ENCODE measurements at places on chromosomes 7 and 10.

GRCh38 chr10:132550366-132551092, 12.9 kb downstream of the INPP5A start:
- no peak for DNase-seq

- no peak for DNase-seq
Observed at GRCh38 chr10:26216585-26217395, at the start of gene GAD2. Gene GAD2 (plus strand): TSS chr10:26216774. CDS start chr10:26216810, 36 bp downstream.

GRCh38 chr7:150356265-150356897, 12.2 kb upstream of the REPIN1 start:
- no peak for DNase-seq

GRCh38 chr7:153507885-153508284, 544.3 kb upstream of the DPP6 start:
- DNase-seq: no peak

DNA sequence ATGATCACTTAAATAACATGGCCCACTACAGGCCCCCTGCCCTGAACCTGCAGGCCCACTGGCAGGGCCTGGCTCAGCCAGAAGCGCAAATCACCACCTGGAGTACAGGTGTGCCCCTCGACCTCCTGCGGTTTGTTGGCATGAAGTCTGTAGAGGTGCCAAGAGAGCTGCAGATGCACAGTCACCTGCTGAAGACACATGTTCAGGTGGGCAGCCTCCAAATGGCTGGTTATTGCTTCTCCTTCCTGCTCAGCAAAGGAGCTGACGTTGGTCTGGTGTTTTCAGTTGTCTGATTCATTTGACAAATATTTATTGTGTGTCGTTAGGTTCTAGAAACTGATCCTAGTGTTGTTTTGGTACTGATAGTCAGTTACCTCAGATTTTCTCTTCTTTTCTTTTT, 29.0 kb downstream of the DHTKD1 start:
- DNase-seq: no peak

GRCh38 chr10:7763929-7764328, 23.9 kb downstream of the KIN start:
- DNase-seq: no peak

- no peak for DNase-seq
Observed at GRCh38 chr7:76108540-76109233, 60.8 kb downstream of the MDH2 start.

GRCh38 chr7:83429493-83429892, 219.4 kb downstream of the SEMA3E start:
- no peak for DNase-seq

DNA sequence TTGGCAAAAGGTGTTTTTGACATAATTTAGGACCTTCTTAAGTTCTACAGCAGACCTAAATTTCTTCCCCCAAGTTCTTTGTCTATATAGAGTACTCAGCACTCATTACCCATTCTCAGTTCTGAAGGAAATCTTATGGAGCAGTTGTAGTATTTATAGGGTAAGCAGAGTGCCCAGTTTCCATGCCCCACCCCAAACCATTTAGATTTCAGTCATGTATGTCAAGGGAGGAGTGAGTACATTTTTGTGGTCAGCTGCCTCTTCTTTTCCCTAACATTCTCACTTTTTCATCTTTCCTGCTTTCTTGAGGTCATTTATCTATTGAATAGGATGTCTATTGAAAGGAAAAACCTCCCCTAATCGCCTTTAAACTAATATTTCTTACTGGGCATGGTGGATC, 83.3 kb downstream of the KAT6B start:
- no peak for DNase-seq

GRCh38 chr10:10772874-10773508, 244.7 kb upstream of the CELF2 start:
- DNase-seq: no peak

GRCh38 chr7:137696376-137696775, 150.4 kb downstream of the DGKI start:
- no peak for DNase-seq

DNA sequence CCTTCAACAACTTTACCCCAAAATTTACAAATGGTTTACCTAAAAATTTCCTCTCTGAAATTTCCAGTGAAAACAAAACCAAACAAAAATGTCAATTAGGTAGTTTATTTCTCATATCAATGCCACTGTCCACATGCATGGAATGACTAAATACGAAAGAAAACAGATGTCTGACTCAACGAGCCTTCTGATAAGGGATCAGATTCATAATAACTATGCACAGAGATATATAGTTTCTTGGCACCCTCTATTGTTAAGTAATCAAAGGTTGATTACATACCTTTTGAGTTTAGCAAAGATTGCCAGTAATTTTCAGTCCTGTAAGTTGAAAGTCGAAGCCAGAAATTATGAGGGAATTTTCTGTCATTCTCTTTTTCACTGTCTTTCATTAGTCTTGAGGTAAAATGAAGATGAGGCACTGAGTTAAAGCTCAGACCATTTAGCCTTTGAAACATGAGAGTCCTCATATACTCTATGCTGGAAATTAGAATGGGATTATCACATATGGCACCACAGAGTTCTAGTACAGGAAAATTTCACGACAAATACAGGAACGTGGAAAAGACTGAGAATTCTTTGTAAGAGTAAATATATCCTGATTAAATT, 519.1 kb upstream of the ANKRD30A start:
- no peak for DNase-seq

DNA sequence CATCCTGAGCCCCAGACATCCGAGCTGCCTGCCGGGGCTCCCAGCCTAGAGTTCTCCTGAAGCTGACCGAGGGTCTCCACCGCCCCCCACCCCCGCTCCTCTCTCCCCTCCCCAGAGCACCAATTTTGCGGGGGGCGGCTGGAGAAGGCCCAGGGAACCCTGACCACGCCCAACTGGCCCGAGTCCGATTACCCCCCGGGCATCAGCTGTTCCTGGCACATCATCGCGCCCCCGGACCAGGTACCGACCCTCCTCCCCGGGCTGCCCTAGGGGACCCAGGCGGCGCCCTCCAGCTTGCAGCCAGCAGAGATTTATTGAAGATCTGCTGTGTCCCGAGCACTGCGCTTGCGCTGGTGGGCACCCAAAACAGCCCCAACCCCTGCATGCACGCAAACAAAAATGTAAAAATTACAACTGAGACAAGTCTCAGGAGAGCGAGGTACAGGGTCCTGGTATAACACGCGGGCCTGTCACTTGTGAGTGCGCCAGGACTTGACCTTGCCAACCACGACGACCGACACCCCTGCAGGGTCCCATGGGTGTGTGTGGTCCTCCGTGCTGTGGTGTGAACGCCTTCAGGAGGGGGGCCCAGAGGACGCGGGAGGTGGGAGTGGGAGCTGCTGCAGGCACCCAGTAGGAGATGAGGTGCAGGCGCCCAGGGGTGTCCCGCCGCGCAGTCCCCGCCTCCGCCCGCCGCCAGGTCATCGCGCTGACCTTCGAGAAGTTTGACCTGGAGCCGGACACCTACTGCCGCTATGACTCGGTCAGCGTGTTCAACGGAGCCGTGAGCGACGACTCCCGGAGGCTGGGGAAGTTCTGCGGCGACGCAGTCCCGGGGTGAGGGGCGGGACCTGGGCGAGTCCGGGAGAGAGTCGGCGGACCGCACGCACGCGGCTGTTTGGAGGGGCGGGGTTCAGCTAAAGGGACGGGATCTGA, 3.1 kb downstream of the PCOLCE start:
- DNase-seq: no peak

GRCh38 chr10:10600004-10600403, 417.7 kb upstream of the CELF2 start:
- no peak for DNase-seq

GRCh38 chr7:76396864-76397263, 12.6 kb downstream of the SSC4D start:
- no peak for DNase-seq

DNA sequence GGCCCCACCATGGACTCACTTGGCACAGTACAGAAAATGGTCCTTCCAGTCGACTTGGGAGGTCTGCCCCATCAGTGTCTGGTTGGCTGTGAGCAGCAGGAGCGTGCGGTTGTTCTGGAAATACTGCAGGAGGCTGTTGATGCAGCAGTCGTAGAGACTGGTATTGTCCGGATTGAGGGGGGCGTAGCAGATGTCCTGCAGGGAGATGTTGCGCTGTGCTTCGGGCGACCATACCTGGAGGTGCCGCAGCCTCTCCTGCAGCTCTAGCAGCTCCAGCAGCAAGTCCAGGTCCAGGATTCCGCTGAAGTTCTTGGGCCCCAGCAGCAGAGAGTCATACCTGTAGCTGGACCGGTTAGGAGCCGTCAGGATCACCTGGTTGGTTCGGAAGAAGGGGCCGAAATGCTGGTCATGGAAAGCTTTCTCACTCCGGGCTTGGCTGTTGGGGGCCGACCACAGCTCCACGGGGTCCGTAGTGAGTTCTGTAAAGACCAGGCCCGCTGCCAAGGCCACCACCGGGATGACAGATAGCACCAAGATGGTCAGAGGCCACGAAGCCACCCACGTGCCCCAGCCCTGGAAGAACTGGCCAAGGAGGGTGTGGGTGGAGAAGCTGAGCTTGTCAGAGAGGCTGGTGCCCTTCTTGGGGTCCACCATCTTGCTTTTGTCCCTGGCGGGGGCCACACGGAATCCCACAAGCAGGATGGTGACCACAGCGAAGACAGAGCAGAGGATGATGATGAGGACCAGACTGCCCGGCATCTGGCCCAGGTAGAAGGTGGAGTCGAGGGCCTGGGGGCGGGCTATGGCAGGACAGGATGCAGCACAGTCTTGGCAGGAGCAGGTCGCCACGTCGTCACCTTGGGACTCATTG, 2.1 kb downstream of the NPC1L1 start:
- no peak for DNase-seq

DNA sequence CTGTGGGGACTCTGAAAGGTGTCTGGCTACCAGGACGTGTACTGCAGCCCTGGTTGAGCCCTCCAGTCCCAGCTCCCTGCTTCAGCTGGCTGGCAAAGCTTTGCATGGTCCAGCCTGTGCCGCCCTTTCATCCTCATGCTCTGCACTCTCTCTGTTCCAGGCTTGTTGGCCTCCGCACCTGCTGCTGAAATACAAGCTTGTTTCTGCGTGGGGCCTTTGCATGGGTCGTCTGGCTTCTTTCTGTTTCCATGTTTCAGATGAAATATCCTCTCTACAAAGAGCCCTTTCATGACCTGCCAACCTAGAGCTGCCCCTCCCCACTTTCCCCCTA, 45.9 kb downstream of the TSPAN15 start:
- no peak for DNase-seq

DNA sequence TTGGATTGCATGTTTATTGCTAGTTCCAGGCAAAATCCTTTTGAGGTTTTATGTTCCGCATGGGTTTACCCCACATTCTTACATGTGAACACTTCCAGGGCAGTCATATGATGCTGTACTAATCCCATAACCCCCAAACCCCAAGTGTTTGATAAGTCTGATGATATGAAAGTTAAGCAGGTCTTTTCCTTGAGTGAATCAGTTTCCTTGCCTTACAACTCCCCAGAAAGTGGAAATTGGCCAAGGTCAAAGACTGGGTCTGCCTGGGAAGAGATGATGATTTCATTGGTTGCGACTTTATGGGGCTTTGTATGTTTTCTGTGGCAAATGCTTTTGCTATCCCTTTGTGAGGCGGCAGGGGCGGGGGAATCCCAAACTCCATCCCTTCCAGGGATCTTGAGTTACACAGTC, 24.7 kb downstream of the AFAP1L2 start:
- no peak for DNase-seq

- no peak for DNase-seq
Observed at GRCh38 chr7:137324796-137325696, 18.5 kb downstream of the PTN start.

GRCh38 chr10:78703593-78703992, 365.2 kb upstream of the ZMIZ1 start:
- DNase-seq: no peak

- no peak for DNase-seq
Observed at GRCh38 chr7:6306471-6306870, 34.0 kb upstream of the CYTH3 start.

GRCh38 chr7:6392712-6393666, 54.8 kb downstream of the DAGLB start:
- DNase-seq: no peak

- no peak for DNase-seq
Observed at GRCh38 chr7:77626586-77627308, 69.5 kb upstream of the RSBN1L start.

DNA sequence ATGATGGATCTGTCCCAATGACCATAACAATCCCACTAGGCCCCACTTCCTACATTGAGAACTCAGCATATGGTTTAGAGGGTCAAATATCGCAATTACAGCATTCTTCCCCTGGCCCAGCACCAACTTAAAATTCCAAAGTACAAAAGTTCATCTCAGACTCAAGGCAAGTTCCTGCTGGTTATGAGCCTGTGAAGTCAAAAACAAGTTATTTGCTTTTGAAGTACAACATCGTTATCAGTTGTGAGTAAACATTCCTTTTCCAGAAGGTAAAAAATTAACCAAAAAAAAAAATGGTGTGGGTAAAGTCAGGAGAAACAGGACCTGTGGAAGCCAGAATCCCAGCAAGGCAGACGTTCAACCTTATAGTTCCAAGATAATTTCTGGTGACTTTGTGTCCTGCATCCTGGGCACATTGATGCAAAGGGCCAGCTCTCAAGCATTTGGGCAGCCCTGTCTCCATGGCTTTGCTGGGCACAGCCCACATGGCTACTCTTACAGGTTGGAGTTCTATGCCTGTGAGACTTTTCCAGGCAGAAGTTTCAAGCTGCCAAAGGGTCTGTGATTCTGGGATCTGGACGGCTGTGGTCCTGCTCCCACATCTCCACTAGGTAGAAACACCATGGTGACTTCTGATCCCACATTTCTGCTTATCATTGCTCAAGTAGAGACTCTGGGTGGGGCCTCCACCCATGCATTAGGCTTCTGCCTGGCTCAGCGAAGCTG, 37.5 kb downstream of the AKR1C8 start:
- DNase-seq: no peak

- no peak for DNase-seq
Observed at GRCh38 chr10:112979927-112980326, 29.9 kb downstream of the TCF7L2 start.

GRCh38 chr10:110779489-110779888, 92.2 kb upstream of the PDCD4 start:
- no peak for DNase-seq

- no peak for DNase-seq
Observed at GRCh38 chr7:68269405-68269804, 1272.8 kb downstream of the TYW1 start.

DNA sequence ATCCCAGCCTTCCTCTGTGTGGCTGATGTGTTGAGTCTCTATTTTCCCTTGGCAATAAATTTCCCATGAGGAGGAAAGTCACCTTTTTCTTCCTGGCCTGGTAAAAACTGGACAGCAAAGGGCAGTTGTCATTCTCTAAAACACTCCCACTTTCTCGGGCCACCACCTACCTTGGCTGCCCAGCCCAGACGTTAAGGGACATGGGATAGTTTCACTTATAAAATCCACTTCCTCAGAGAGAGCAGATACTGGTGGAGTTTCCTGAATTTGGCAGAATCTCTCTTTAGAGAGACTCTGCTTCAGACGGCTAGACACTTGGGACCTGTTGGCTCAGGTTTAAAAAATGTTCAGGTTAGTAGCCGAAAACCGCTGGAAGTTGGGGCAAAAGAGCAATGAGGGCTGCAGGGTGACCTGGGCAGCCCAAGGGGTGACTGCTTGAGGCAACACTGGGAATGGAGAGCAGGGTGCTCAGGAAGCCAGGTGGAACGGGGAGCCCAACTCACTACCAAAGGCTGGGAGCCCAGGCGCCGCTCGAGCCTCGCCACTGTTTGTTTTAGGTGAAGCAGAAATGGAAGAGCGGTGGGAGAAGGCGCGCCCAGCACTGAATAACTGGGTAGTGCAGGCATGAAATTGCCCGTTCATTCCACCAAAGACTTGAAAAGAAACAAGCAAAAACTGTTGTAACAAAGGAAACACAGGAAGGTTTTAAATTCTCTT, 186.1 kb downstream of the TRIL start:
- no peak for DNase-seq
